Ureter (tissue), 1 donor: ENCODE measurements at places on chromosomes 6 and 20.

DNA sequence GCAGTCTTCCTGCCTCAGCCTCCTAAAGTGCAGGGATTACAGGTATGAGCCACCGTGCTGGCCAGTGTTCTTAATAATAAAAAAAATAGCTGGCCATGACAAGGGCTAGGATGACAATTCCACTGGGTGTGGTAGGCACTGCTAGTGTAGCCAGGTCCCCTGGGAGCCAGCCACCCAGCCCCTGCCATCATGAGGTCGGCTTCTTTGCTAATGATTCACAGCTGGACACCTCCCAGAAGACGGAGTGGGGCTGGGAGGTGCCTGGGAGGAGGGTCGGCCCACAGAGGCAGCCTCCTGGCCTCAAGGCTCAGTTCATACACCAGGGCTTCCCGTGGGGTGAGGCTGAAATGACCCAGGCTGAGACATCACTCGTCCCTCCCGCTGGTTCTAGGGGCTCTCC lies 230.4 kb downstream of the TAF4 start:
- DNase-seq = no peak

DNA sequence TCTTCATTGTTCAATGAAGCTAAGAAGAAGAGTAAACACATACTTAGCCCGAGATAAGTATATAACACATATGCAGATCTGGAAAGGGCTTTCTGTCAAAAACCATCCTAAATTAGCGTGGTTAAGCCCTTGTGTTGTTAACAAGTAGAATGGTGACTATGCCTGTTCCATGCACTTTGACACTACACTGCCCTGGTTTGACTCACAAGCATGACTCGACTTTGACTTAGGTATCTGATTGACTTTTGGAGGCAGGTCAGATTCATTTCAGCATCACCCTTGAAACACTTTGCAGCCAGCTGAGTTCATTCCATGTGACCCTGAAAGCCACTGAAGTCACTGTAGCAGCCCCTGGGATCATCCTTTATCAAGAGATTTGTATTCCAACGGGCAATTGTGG lies 239.8 kb downstream of the TBX18 start:
- no peak for DNase-seq

DNA sequence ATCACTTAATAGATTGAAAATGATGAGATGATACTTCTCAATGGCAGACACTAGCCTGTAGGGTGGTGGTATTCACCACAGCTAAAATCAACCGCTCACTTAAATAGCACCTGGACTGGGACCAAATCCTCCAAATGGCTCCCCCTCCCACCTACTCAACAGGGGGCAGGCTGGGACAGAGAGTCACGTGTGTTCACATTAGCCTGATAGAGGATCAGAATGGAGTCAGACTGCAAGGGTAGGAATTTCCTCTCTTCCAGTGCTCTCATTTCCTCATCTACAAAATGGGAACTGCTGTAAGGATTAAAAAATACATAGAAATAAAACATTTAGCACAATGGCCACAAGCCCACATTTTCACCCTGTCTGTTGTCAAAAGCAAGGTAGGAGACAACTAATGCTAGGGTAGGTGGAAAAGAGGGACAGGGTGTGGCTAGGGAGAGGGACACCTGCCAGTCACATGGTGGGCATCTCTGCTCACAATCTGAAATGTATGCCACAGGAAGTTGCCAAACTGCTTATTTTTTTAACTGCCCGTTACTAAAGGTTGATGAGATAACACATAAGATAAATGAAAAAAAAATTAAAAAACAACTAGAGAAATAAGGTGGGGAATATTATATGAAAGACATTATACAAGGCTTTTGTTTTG lies 55.3 kb downstream of the BACH2 start:
- DNase-seq = no peak

DNA sequence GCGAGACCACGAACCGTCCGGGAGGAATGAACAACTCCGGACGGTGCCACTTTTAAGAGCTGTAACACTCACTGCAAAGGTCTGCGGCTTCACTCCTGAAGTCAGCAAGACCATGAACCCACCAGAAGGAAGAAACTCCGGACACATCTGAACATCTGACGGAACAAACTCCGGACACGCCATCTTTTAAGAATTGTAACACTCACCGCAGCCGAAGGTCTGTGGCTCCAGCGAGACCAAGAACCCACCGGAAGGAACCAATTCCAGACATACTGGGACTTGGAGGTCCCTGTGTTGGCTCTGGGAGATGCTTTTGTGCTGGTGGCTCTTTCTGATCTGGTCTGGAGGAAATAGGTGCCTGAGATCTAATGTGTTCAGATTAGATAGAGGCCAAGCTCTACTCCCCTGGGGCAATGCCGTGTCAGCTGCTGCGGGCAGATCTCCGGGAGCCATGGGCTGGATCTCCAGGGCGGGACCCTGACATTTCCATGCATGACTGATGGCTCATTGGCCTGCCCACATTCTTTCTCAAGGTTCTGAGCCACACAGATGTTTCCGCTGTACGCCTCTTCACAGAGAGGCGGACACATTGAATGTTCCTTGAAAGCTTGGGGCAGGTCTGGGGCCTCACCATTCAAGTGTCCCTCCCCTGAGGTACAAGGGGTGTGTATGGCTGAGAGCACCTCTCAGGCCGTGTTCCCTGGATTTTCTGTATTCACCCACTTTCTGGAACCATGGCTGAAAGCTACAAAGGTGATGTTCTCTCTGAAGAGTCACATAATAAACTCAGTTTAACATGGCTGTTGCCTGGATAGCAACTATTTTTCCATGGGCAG lies 29.3 kb downstream of the GMPR start:
- no peak for DNase-seq

DNA sequence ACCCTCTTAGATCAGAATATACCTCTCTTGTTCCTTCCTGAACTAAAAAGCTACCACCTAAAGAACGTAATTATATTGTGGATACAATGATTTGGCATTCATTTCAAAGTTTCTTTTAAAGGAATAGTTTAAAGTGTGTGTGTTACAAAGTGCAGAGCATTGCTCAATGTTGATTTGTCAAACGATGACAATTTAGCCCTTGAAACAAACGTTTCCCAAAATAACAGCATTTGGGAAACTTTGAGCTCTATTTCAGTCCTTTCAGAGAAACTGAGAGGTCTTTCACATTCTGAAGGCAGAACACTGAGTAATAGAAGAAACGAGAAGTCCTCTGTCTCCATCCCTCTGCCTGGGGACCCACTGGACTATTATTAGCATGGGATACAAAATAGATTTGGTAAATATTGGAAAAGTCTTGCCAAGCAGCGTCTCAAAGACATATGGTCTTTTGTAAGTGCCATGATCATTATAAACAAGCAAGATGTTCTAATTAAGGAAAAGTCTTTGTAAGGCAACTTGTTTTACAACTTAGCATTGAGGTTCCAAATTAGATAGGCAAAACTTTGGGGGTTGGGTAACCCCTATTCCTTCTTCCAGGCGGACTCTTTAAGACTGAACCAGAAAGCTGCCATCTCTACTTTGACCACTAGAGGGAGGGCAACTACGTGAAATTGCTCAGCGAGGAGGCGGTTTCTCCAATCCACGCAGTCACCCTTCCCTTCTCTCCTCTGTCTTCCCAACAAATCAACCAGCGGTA lies 208.8 kb downstream of the RNF144B start:
- peak; percentile 75 for DNase-seq
